ENCODE measurements at places on chromosomes 1 and 21.

- DNase-seq, result no peak
Observed at GRCh38 chr1:160116283-160117147, 956 bp downstream of the ATP1A2 start.

DNA sequence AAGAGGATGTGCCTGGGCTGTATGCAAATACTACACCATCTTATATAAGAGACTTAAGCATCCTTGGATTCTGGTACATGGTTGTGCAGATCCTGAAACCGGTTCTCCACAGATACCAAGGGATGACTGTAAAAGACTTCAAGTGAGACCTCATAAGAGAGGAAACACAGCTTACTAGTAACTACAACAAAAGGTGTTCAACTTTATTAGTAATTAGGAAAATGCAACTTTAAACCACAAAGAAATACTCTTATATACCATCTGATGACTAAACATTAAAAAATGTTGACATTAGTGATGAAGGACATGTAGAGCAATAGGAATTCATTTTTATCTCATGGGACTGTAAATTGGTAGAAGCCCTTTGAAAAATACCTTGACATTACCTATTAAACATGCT, 102.7 kb downstream of the RASAL2 start:
- DNase-seq, result no peak

DNA sequence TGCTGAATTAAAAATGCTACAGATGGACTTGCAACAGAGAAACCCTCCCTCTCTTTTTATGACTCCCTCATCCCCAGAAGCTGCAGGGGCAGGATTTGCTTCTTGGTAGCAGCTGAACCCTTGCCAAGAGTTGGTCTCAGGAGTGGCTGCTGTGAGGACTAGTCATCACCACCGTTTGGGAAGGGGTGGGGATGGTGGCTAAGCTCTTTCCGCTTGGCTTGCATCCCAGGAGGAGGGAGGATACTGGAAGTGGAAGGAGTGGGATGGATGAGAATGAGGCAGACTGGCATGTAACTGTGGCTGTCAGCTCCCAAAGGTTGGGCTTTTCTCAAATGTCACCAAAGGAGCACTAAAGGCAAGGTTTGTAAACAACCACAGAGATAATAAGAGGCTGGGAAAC, 50.8 kb upstream of the COL24A1 start:
- DNase-seq, result no peak

DNA sequence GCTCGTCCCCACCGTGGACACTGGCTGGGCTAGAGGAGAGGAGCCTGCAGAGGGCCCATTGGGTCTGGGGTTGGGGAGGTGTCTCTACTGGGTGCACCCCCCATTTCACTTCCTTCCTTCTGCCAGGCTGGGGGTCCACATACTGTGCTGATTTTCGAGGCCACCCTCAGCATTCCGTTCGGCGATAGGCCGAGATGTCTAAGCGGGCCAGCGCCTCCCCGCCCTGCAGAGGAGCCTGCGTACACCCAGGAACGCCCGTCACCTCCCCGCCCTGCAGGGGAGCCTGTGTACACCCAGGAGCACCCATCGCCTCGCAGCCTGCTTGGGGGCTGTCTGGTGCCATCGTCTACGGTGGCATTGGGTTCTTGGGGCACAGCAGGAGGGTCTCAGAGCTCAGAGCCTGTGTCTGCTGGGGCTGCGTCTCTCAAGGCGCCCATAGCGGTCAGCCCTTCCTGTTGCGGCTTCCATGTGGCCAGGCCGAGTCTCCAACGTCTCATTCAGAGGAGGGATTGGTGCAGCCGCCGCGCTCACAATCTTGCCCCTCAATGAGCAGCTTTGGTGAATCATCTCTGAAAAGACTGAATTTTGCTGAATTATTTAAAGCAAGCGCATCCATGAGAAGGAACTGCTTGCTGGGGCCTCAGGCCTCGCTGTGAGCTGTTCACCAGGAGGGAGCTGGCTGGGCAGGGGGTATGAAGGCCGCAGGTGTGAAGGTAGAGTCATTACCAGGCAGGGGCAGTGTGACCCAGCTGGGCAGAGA, 30.7 kb upstream of the AGPAT3 start:
- no peak for DNase-seq

DNA sequence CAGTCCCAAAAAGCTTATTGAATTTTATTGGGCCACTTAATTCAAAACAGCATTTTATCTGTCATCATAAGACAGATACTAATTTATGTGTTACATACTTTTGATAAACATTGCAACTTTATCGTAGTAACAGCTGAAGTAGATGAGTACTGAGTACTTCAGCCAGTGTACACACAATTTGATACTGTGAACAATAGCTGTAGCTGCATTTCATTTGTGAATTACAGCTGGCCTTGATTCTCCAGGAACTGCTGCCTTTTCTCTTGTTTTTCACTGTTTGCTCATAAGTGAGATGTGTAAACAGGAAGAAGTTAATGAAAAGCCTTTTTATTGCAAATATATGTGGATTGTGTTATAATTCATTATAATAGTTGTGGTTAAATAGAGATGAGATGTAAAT, 10.2 kb downstream of the UAP1 start:
- no peak for DNase-seq

DNA sequence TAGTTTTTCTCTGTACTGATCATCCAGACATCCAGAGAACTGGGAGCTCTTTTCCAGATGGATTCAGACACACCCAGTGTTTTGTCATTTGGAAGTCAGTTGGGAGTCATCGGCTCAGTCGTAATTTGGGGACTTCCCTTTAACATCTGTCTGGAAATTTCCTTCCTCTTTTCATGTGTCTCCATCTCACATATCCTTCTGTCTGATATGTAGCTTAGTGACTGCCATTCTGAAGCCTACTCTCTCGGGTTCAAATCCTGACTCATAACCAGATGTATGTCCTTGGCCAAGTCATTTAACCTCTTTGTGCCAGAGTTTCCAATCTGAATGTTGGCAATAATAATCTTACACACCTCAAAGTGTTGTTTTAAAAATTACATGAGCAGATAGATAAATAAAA, 3.0 kb downstream of the MORC3 start:
- DNase-seq, result no peak

DNA sequence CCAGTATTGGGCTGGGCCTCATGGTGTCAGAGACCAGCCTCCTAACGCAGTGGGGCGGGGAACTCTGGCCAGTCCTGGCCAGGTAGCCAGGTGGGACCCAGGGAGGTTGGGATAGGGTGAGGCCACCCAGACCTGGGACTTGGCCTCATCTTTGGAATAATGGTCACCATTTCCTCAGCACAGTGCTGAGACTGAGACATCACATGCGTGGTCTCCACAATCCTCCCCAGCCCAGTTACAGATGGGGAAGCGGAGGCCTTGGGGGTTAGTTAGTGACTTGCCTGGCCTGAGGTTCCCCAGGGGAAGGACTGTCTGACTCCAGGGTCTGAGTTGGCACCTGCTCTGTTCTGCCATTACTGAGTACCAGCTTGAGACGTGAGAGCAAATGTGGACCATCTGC, 77.9 kb upstream of the CASZ1 start:
- no peak for DNase-seq

GRCh38 chr1:65079941-65080340, 68.1 kb upstream of the AK4 start:
- DNase-seq, result no peak

GRCh38 chr1:208977012-208977411, 606.5 kb upstream of the CAMK1G start:
- DNase-seq, result no peak
